ENCODE measurements at places on chromosomes 11 and 22.

DNA sequence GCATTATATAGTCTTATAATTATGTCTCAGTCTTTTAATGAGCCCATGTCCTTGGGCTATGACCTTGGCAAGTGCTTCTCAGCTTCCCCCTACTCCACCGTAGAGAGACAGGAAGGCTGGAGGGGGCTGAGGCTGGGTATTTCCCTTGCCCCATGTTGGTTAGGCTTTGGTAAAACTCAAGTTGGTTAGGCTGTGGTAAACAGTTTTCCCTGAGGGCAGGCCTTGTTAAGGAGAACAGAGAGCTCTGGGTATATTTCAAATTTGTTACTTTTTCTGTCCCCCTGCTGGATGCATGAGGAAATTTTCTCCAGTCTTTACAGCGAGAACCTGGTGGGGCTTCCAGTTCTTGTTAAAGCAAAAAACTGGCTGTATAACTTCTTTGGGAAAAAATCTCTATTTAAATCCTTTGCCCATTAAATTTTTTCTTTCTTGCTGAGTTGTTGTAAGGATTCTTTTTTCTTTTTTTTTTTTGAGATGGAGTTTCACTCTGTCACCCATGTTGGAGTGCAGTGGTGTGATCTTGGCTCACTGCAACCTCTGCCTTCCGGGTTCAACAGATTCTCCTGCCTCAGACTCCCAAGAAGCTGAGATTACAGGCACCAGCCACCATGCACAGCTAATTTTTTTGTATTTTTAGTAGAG lies 12.2 kb upstream of the DCHS1 start:
- no peak for DNase-seq

- DNase-seq: no peak
Observed at GRCh38 chr11:58927393-58928106, 11.7 kb upstream of the GLYATL1 start.

DNA sequence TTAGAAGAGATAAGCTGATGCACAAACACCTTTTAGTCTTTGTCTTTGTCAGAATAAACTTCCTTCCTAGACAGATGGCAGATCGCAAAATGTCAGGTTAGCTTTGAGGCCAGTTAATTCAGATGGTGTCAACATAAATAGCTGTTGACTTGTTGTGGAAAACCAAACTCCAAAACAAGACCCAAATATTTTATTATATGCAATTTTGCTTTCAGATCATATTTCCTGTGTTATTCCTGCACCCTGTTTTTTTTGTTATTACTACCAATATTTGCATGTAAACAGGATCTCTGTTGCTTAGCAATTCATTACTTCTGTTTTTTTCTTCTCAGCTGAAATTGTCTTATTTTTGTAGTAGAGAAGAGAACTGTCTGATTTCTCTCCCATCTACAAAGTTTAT lies 316.0 kb downstream of the ETS1 start:
- DNase-seq: no peak

DNA sequence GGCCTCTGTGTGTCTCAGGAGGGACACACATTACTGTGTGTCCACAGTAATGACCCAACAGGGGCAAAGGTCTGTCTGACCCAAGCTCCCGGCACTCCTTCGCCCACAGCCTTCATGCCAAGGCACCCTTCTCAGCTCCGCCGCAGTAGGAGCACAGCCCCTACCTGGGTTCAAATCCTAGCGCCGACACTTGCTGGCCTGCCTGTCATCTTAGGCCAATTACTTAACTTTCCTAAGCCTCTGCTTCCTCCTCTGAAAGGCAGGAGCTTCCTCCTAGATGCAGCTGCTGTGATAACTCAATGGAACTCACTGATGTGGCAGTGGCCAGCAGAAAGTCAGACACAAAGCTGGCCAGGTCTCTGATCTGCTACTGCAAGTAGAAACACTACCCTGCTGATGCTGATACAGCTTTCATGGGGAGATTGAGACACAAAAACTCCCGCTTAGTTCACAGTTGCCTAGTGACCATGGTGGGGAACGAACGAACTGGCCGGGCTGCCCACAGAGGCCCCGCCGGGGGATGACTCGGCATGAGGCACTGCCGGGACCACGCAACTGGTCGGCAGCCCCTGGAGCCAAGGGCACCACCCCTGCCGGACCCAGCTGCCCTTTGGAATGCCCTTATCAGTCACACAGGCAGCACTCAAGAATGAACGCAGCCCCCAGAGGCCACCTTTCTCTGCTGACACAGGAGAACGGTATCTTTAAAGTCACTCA lies 8.1 kb downstream of the EHD1 start:
- no peak for DNase-seq

DNA sequence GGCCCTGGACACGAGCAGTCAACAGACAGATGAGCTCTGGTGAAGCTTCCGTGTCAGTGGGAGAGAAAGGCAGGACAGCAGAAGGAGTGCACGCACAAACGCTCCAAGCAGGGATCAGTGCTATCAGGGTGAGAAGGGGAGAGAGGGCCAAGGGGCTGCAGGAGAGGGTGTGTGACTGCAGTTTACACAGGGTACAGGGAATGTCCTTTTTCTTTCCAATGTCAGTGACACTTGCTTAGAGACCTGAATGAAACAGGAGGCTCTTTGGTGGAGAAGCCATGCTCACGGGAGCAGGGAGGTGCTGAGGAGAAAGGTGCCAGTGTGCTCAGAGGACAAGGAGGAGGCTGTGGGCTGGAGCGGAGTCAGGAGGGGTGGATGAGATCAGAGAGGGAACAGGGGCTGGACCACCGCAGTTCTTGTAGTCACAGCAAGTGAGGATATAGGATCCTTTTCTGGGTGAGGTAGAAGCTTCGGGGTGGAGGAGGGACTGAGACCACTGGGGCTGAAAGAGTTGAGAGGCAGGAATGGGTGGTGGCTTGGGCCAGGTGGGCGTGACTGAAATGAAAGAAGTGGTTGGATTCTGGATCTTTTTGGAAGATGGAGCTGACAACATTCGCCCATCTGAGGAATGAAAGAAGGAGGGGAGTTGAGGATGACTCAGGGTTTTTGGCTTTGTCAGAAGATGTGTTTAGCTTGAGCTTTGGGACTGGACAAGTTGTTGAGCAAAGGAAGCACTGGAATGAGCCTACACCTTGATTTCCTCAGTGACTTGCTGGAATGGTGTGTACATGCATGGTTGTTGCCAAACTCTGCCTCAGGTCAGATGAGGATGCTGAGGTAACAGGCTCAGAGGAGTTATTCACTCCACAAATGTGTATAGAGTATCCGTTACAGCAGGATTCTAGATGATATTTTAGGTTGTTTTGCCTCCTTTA lies 87.9 kb downstream of the ADAMTS15 start:
- no peak for DNase-seq

DNA sequence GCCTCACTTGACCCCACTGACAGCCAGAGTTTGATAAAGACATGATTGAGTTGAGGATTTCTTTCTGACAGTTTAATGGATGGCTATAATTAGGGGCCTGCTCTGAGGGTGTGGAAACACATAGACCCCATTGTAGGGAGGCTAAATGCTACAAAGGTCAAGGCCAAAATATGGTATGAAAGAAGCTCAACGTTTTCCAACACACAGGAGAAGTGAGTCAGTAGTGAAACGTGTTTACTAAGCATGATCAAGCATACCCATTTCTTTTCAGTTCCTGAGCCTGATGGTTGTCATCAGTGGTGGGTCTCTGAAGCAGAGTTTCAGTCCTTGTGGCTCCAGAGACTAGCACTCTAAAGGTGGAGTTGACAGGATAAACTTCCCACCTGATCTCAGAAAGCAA lies 69.7 kb downstream of the SNX19 start:
- DNase-seq: no peak

DNA sequence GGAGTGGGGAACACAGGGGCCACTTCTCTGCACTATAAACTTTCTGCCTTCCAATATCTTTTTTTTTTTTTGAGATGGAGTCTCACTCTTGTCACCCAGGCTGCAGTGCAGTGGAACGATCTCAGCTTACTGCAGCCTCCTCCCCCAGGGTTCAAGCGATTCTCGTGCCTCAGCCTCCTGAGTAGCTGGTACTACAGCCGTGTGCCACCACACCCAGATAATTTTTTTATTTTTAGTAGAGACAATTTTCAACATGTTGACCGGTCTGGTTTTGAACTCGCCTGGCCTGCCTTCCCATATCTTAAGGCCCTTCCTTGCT lies 1.7 kb downstream of the SLC3A2 start:
- DNase-seq: no peak

- no peak for DNase-seq
Observed at GRCh38 chr11:128359515-128359914, 227.8 kb downstream of the ETS1 start.

DNA sequence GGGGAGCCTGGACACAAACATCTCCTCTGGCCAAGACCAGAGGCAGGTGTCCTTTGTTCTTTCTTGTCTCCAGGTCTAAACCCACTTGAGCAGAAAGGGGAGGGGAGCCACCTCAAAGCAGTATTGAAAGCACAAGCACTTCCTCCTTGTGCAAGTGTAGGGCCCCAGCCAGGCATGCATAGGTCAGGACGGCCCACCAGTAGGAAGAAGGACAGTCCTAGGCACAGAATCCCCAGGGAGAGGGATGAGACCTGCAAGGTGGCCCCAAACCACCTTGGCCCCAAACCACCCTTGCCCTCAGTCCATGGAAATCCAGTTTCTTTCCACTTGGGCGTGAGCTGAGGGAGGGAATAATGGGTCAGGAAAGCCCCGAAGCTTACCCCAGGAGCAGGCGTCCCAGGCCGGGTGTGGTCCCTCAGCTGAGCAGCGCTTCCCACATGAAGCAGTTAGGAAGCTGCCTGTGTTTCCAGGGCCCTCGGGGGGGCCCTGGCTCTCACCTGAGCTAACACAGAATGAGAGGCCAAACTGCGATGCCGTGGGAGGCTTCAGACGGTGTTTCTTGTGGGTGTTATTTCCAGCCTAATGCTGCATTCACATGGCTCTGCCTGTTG lies 20.4 kb upstream of the IGSF9B start:
- no peak for DNase-seq

- no peak for DNase-seq
Observed at GRCh38 chr11:11373934-11374333, 20.9 kb upstream of the CSNK2A3 start.

DNA sequence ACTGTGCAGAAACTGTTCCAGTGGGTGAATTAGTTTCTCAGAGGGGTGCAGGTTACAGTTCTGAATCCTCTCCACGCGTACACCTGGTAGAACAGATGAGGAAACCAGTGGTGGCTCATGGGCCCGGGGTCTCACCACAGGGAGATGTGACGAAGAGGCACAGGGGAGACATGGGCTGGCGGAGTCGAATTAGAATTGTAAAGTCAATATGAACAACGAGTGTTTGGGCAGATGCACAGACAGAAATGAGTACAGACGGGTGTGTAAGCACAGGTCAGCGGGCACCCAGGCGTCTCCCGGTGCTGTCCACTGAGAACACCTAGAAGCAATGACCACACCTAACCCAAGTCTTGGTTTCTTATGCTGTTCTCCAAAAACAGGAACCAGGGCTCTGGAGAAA lies 41.8 kb downstream of the GNB1L start:
- DNase-seq: no peak

GRCh38 chr22:26481112-26481693 lies 2.4 kb downstream of the HPS4 start:
- DNase-seq: no peak

DNA sequence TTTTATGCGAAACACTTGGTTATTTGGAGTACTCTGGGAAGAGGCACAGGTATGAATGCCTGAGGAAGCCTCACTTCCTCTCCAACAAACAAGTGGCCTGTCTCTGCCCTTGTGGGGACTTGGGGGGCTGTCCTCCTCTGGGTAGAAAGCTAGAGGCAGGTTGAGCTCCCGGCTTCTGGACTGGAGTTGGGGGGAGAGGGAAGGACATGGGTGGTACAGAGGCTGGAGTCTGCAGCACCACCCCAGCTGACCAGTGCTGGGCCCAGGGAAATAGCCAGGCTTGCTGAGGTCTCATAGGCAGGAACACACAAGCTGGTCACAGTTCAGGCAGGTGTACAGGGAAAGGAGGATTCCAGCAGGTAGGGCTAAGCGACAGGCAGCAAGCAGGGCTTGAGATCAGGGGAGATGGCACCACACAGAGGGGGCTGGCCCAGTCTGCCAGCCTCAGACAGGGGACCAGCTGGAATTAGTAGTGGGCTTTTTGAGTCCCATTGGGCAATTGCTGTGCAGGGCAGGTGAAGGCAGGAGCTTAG lies 135.3 kb upstream of the TEAD1 start:
- DNase-seq: no peak

DNA sequence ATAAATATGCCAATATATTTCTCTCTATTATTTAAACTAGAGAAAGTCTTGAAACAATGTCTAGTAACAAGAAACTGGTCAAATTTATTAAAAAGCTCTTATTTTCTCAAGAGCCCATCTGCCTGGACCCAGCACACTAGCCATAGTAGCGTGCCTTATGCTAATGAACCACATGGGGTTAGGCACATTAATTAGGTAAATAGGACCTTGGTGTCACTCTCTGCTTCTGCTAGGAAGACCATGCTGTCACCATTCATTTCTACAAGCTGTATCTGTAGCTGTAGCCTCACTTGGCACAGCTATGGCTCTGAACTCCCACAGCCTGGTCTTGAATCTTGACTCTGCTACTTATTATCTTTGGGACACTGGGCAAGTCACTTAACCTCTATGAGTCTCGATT lies 390.5 kb downstream of the NELL1 start:
- DNase-seq: no peak

DNA sequence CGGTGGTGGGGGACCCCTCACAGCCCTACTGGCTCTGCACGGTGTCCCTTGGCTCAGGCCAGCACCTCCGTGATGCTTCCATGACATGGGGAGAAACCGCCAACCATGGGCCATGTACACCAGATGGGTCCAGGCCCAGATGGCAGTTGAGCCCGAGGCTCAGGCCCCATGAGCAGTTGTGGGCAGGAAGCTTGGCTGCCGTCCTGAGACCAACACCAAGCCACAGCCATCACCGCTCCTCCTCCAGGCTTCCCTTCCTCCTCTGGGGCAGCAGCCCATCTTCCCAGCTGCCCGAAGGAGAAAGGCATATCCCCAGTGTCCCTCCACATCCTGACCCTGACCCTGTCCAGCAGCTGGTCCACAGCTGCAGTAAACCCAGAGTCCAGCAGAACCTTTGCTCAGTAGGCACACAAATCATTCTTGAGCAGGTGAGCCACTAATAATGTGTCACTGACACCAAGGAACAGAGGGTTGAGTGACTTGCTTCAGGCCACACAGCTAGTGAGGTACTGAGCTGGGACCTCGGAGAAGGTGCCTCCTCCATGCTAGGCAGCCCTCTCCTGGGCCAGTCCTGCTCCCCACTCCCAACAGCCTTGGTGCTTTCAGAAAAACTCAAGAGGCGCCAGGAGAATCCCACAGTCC lies 204.9 kb downstream of the CTTN start:
- DNase-seq: no peak

GRCh38 chr11:15228331-15228849 lies 113.7 kb downstream of the INSC start:
- DNase-seq: no peak

GRCh38 chr11:94147433-94147845 lies 18.8 kb downstream of the PANX1 start:
- DNase-seq: no peak

- DNase-seq: no peak
Observed at GRCh38 chr22:27476318-27476717, 325.2 kb downstream of the MN1 start.

- DNase-seq: no peak
Observed at GRCh38 chr11:112584672-112585071, 324.0 kb upstream of the PLET1 start.
